ENCODE measurements at places on chromosomes 7 and 10. TPM values are rescaled to one million over a fixed set of nuclear protein-coding genes. Genes with fewer than 3 reads are reported as not detected.

ELFN1 gene
- total RNA-seq: 0.32 TPM

EIF5AL1 gene
- 0.12 TPM for total RNA-seq

ASZ1 gene
- not detected for total RNA-seq

NUTM2E gene
- not detected for total RNA-seq

RARRES2 gene
- total RNA-seq: 369 TPM

LRIT2 gene
- total RNA-seq: not detected

SEMA3A gene
- 2.3 TPM for total RNA-seq

CYP2C19 gene
- not detected for total RNA-seq

RALA gene
- total RNA-seq: 26.4 TPM

MALRD1 gene
- 2.3 TPM for total RNA-seq
